HS-27A (cell line): ENCODE measurements at places on chromosomes 3 and 15.

DNA sequence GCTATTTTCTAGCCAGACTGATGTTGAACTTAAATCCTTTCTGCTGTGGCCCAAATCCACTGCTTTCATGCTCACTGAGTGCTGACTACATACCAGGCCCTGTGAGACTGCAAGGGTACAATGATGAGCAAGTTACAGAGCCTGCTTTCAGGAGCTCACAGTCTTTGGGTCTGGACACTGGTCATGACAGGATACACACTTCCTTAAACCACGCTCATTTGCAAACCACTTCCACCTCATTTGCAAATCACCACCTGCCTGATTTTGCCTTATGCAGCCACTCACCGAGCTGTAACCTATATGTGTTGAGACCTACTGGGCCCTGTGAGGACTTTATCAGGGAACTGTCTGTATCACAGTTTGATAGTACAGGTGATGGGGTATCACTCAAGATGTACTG is 50.2 kb upstream of the LRRC58 start:
- DNase-seq, result no peak

DNA sequence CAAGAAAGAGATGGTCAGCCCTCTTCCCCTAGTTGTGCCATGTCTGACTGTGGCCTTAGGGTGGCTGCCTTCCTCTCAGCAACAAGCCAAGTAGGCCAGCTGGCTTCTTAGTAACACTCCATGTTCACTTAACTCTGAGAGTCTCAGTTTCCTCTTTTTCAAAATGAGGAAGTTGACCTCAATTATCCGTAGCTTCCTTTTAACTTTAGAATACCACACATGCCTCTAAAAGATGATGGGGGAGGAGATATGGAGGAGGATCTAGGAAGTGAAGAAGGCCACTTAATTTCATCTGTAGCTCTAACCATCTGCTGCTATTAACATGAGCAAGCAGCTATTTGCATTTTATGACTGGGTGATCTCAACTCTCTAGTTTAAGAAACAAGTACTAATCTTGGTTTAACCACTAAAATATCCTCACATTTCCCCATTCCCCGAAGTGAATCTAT is 32.9 kb downstream of the CD200R1L start:
- no peak for DNase-seq

DNA sequence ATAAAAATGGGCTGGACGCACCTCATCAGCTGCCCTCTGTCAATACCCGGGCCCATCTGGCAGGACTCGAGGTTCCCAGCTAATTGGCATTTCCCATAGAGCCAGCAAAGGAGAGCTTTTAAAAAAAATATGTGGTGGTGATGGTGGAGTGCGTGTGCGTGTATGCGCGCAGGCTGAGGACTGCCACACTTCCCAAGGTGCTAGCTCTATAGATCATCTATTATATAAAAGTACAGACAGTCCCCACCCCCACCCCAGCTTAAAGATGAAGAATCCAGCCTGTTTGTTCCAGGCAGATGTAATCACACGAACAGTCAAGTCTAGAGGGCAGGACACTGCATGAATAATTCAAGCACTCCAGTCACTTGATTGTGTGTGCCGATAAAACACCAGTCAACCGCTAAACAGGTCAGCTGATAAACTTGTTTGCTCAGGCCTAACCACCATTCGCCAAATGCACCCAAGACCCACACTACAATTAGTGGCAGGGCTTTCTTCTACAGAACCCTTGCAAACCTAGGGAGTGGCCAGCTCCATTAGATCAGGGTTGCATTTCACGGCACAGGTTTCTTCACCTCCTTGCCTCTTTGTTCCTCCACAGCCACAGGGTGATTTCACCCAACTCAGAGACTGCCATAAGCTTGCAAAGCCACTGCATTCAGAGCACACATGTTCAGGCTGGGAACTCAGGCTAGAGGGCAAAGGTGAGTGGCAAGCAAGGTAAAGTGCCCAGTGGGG is 5.8 kb downstream of the TLE3 start:
- DNase-seq, result no peak

DNA sequence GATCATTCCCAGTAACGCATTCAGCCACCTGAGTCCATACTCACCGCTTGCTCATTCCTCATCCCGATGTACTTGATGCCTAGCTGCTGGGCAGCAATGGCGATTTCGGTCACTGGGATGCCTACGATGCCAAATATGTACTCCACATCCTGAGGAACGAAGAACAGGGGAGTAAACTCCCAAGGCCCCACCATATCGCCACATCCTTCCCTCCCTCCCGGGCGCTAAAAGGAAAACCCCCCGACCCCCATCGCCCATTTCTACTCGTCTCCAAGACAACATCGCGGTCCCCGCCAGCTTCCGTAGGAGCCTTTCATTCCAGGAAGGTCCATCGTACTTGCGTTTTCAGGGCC is 347 bp downstream of the HACL1 start:
- DNase-seq, result no peak

- DNase-seq, result no peak
Measured at GRCh38 chr3:32780735-32781210, 37.0 kb upstream of the TRIM71 start.

DNA sequence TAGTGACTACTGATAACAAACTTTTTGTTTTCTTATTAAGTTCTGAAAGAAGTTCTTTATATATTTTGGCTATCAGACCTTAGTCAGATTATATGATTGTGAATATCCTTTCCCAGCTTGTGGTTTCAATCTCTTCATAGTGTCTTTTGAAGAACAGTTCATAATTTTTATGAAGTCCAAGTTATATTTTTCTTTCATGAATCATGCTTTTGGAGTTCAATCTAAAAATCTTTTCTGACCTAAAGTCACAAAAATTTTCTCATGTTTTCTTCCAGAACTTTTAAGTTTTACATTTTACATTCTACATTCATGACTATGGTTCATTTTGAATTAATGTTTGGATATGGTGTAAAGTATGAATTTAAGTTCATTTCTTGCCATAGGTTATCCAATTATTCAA is 34.2 kb upstream of the OCA2 start:
- peak; percentile 4 for DNase-seq

- DNase-seq, result no peak
Measured at GRCh38 chr3:27380433-27381357, 11.5 kb upstream of the NEK10 start.

- no peak for DNase-seq
Measured at GRCh38 chr3:2082871-2083480, 15.7 kb upstream of the CNTN4 start.

GRCh38 chr3:15220661-15221060 is 14.6 kb downstream of the CAPN7 start:
- no peak for DNase-seq

DNA sequence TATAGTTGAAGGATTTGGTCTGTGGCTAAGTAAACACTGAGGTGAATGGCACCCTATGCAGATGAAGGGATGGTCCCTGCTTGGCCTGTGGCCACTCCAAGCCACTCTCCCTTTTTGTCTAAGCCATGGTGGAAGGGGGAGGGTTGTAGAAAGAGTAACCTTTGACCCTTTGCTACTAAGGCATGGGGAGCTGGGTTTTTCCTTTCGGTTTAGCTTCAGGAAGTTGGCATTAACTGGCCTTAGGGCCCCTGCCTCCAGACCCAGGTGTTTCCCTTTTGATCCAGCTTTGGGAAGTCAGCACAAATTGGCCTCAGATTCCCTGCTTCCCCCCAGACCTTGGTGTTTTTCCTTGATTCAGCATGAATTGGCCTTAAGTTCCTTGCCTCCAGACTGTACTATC is 49.5 kb downstream of the EFCAB12 start:
- no peak for DNase-seq
